Uterus (tissue), 4 donors: ENCODE measurements at places on chromosomes 13 and 19. TPM values are rescaled to one million over a fixed set of nuclear protein-coding genes. Genes with fewer than 3 reads are reported as not detected.

TMIGD2 gene
- 0.97 TPM for total RNA-seq

ARRDC2 gene
- 77.9 TPM for total RNA-seq

GFY gene
- total RNA-seq, result not detected

AP1M2 gene
- 16.7 TPM for total RNA-seq

DNA sequence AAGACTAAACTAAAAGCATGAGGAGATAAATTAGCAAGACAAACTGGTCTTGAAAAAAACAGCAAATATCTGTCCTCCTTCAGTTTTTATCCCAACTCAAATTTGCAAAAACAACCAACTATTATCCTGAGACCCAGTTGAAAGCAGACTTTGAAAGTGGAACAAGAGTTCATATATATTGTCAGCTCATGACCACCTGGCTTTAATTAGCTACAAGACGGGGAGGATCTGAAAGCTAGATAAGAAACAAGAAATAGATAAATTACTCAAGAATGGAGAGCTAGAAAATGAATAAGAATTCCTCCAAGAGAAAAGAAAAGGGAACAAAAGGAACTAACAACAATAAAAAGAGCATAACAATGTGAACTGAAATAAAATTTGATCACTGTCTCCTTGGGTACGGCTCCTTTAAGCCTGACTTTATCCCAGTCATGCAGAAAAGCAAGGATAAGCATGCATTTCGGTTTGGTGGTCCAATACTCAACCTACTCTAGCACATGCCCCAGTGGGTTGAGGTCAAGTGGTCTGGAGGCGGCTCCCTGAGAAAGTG is 246.9 kb downstream of the DCLK1 start:
- no peaks in the 10 kb centered on the region for H3K36me3 ChIP-seq
- peaks cover 7% of the 10 kb centered on the region for H3K4me1 ChIP-seq
- no peak for DNase-seq
- H3K27ac ChIP-seq, result peak overlapping the region; percentile 75
- no peak overlapping the region for H3K4me3 ChIP-seq
- no peaks in the 10 kb centered on the region for H3K27me3 ChIP-seq

DNA sequence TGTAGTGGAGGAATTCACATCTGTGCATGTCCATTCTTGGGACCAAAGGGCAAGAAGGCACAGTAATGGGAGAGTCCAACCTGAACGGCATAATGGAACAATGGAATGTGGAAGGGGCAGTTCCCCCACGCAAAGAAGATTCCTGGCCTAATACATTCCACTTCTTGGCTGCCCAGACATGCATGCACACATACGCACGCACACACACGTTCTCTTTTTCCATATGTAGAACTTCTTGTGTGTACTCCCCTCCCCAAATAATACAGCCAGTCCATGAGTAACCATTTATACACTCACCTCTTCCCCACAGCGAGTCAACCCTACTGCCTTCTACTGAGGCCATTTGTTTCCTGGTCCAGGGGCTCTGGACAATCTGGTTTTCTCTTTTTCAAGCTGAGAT is 6.0 kb upstream of the STK24 start:
- H3K36me3 ChIP-seq, result no peaks in the 10 kb centered on the region
- H3K4me1 ChIP-seq, result no peaks in the 10 kb centered on the region
- no peaks in the 10 kb centered on the region for H3K27me3 ChIP-seq

DNA sequence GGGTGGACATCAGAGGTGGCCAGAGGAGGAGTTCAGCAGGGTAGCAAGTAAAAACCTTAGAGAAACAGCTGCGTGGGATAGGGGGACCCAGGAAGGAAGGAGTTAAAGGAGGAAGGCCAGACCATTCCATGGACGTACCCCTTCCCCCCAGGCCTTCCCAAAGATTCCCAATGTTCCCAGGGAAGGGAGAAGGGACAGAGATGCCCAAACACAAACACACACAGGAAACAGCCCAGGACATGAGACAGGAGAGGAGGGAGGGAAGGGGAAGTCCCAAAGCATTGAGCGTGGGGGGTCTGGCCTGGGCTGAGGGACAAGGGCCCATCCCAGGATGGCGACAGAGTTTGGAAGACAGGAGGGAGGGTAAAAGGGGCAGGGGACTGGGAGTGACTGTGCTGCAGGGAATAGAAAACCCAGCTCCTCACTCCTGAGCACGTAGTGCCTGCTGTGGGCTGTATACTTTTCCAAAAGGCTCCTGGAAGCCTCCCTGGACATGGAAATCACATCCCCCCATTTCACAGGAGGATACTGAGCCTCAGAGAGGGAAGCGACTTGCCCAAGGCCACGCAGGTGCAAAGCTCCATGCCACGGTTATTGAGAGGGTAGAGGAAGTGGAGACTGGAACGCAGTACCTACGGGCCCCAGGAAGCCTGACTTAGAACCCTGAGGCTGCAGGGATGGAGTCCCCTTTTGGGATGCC is 1.1 kb downstream of the SYDE1 start:
- H3K4me3 ChIP-seq, result peak overlapping the region; percentile 83
- peak overlapping the region; percentile 97 for H3K27ac ChIP-seq
- DNase-seq, result no peak
- no peaks in the 10 kb centered on the region for H3K36me3 ChIP-seq
- H3K27me3 ChIP-seq, result no peaks in the 10 kb centered on the region
- H3K4me1 ChIP-seq, result no peaks in the 10 kb centered on the region

GRCh38 chr13:85166891-85167290 is 632.3 kb downstream of the SLITRK6 start:
- no peak overlapping the region for H3K4me3 ChIP-seq
- no peaks in the 10 kb centered on the region for H3K36me3 ChIP-seq
- no peak for DNase-seq
- H3K27me3 ChIP-seq, result no peaks in the 10 kb centered on the region

DNA sequence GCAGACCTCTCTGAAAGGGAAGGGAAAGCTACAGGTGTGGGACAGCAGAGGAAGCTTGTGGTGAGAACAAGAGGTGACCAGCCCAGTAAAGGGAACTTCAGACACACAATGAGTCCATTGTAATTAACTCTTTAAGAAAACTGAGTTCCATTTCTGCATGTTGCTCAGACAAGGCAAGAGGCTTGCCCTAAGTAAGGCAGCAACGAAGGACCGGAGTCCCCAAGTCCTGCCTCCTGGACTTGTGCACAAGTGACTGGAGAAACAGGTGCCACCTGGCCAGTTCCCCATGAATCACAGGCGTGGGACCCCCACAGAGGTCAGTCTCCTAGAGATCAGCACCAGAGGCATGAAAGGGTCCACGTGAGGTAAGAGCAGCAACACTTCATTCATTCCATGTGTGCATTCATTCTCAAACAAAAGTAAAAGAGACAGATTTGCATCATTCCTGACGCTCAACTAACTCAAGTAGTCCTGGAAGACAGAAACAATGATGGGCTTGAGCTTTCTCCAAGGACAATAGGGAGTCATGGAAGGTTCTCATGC is 14.7 kb upstream of the SIGLEC6 start:
- H3K27ac ChIP-seq, result no peak overlapping the region
- H3K4me1 ChIP-seq, result no peaks in the 10 kb centered on the region
- no peak for DNase-seq
- no peaks in the 10 kb centered on the region for H3K27me3 ChIP-seq
- no peaks in the 10 kb centered on the region for H3K36me3 ChIP-seq
- H3K4me3 ChIP-seq, result no peak overlapping the region

DNA sequence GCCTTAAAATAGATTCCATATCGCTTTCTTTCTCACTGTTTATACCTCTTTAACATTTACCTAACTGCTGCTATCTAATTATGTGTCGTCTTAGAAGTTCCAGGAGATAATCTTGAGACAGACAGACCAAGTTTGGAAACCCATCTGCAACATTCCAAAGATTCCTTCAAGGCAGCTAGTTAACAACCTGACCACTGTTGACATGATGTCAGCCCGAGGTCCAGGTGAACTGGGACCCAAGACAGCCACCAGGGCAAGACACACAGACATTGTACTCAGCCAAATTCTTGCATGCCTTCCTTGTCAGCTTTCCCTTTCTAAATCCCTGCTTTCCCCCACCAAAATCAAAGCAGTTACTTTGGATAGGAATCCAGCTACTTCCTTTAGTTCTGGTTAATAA is 1476.5 kb upstream of the PRR20A start:
- no peaks in the 10 kb centered on the region for H3K4me1 ChIP-seq
- H3K36me3 ChIP-seq, result no peaks in the 10 kb centered on the region
- no peak for DNase-seq
- no peaks in the 10 kb centered on the region for H3K27me3 ChIP-seq

DNA sequence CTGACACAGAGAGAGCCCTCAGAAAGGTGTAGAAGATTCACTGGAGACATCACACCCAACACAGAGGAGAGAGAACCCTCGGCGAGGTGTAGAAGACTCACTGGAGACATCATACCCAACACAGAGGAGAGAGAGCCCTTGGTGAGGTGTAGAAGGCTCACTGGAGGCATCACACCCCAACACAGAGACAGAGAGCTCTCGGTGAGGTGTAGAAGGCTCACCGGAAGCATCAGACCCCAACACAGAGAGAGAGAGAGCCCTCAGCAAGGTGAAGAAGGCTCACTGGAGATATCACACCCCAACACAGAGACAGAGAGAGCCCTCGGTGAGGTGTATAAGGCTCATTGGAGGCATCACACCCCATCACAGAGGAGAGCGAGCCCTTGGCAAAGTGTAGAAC is 826.5 kb downstream of the UQCRFS1 start:
- no peak for DNase-seq
- no peak overlapping the region for H3K27ac ChIP-seq
- no peaks in the 10 kb centered on the region for H3K4me1 ChIP-seq
- H3K27me3 ChIP-seq, result no peaks in the 10 kb centered on the region
- H3K4me3 ChIP-seq, result no peak overlapping the region
